ENCODE measurements at places on chromosomes 2 and 18.
A peak's percentile ranks its signal among the peaks of the same experiment; 100 is the strongest.

DNA sequence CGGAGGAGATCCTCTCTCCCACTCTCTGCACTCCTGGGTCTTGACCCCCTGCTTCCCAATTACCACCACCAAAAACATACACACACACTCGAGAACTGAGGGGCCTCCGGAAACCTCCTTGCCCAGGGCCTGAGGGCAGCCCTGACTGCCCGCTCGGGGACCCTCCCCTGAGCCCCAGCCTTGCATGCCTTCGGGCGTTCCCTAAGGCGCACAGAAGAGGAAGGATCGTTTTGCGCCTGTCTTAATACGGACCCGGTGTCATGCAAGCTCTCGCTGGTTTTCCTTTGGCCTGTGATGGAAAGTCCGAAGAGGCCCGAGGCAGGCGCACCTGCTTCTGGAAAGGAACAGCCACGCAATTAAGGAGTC lies 19.8 kb downstream of the POU3F3 start:
- no peak for DNase-seq

GRCh38 chr18:78069784-78070664 lies 820.4 kb downstream of the GALR1 start:
- DNase-seq: no peak

DNA sequence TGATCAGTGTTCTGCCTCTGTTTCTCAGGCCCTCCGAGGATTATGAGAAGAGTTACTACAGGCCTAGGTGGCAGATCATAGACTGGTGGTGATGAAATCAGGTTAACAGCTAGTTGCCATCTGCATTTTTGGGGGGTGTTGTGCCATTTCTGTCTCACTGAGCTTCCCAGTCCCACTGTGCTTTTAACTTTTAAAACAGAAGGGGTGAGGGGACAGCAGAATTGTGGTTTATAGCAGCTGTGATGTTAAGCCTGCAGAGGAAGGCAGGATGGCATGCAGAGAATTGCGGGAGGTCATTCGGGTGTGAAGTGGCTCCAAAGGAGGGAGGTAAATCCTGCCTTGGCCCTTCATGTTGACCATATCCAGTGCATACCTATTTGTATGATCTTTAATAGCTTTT lies 5.0 kb downstream of the CAB39 start:
- DNase-seq: no peak

DNA sequence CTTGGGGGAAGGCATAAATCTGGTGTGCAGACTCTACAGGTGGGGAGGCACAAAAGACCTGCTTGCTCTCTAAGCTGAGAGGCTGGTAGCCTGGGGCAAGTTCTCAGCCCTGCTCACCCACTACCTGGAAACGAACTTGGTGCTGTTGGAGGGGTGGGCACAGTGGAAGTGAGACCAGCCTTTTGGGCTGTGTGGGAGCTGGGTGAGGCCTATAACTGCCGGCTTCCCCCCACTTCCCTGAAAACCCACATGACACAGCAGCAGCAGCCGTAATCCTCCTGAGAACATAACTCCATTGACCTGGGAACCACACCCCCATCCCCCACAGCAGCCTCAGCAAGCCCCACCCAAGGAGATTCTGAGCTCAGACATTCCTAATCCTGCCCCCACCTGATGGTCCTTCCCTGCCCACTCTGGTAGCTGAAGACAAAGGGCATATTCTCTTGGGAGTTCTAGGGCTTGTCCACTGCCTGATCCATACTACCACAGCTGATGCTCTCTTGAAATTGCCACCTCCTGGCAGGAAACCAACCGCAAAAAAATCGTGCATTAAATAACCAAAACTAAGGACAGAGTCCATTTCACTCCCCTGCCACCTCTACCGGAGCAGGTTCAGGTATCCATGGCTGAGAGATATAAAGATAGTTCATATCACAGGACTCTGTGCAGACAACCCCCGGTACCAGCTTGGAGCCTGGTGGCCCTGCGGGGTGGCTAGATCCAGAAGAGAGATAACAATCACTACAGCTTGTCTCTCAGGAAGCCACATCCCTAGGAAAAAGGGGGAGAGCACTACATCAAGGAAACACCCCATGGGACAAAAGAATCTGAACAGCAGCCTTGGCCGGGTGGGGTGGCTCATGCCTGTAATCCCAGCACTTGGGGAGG lies 178.1 kb downstream of the NDUFA10 start:
- no peak for DNase-seq

DNA sequence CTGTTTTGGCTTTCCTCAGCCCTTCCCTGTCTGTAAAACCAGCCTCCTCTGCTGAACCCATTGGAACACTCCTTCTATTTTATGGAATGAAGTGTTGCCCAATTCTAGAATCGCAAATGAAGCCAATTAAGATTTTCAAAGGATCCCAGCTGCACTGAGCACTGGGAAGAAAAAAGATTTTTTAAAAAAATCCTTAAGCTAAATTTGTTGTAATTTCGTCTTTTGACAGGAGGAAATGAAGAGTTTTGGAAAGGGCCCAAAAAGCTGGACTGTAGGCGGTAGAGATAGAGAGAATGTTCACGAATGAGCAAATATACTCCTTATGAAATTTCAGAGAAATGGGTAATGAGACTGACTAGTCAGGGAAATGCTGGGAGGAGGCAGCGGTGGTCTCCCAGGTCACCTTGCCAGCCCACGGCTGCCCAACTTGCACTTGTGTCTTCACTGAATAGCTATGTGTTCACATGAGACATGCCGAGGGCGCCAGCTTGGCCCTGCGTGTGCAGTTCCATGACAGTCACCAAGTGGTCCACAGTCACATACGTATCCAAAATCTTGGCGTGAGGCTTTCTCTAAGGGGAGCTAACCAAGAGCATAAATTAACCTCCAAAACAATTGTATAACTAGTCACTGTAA lies 69.9 kb downstream of the SGPP2 start:
- DNase-seq: no peak

DNA sequence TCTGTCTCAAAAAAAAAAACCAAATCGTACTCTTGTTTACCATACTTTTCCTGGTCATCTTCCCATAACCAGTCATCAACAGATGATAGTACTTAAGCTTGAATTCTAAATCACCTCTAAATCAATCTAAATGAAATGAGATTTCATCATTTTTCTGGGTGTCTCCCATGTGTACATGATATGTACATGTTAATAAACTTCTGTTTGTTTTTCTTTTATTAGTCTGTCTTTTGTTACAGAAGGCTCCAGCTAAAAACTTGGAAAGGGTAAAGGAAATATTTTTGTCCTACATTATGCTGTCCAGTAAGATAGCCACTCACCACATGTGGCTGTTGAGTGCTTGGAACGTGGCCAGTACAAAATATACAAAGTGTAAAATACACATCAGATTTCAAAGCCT lies 78.7 kb upstream of the MSH6 start:
- DNase-seq: no peak

DNA sequence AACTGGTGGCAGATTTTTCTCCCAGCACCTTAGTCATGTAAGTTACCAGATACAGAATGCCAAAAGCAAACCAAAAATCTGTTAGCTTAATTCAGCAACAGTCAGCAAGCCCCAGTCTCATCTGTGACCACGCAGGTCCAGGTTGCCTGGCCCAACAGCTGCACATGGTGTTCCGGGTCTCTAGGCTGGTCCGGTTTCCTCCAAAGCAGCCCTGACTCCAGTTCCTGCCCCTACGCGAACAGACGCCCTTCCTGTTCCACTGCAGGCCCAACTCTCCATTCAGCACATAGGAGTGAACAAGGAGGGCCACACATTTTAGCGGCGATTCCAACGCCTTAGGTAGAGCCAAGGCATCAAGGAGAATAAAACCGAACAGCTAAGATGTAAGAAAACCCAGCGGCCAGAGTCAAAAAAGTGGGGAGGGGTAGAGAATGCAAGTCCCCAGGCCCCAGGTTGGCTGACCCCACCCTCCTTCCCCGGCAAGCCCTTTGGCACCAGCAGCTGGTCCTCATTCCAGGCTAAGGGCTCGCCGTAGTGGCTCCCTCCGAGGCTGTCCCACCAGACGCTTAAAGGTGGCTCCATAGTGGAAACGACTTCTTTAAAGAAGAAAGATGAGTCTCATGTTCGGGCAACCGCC lies 1.5 kb downstream of the STK25 start:
- no peak for DNase-seq

DNA sequence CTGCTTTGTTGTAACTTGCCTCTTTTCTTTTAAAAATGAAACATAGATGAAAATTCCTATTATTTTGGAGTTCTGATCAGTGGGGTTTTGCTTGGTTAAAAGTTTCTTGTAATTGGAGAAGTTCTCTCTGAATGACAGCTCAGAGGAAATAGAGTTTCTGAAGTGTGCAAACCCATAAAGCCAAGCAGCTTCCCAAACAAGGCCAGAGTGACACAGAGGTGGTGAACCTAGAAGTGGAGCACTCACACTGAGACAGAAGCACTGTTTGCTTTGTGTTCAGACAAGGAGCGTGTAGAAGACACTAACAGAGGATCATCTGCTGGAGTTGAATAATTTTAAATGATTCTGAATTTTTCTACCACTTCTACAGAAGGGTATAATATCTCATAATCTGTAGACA lies 49.2 kb downstream of the FBXO48 start:
- no peak for DNase-seq

DNA sequence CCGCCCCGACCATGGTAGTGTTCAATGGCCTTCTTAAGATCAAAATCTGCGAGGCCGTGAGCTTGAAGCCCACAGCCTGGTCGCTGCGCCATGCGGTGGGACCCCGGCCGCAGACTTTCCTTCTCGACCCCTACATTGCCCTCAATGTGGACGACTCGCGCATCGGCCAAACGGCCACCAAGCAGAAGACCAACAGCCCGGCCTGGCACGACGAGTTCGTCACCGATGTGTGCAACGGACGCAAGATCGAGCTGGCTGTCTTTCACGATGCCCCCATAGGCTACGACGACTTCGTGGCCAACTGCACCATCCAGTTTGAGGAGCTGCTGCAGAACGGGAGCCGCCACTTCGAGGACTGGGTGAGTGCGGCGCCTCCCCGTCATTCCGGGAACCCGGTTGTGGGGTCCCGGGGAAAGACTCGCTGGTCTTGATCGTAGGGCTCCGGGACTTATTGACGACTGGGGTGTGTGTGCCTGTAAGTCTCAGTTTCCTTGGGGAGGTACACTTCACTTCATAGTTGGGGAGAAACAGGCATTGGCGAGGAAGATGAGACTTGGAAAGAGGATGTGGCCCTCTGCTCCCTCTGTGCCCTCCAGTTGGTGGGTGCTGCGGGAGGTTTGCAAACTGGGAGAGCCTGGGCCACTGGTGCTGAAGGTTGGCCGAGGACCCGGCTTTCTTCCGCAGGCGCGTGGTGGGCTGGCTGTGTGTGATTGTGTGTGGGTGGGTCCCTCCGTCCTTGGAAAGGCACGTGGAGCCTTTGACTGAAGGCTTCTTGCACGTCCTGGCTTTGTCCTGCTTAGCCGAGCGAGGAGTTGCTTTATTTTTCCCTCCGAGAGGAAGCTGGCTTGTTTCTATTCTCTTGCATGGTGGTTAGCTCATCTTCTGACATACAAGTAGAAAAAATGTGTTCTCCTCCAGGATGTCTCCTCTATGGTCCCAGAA lies 886 bp downstream of the PRKCE start:
- peak; percentile 43 for DNase-seq

DNA sequence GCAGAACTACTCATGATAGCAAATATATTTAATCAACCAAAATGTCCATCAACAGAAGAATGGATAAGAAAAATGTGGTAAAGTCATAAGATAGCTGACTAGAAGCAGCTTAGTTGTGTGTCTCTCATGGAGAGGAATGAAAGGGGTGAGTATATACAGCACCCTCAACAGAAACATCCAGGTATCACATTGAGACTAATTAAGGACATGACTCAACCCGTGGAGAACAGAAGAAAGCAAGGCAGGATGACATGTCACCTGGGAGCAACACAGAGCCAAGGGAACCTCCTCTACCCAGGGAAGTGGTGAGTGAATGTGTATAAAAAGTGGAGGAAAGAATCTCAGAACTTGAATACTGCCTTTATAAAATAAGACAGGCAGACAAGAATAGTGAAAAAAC lies 1695.0 kb upstream of the CELF4 start:
- no peak for DNase-seq

DNA sequence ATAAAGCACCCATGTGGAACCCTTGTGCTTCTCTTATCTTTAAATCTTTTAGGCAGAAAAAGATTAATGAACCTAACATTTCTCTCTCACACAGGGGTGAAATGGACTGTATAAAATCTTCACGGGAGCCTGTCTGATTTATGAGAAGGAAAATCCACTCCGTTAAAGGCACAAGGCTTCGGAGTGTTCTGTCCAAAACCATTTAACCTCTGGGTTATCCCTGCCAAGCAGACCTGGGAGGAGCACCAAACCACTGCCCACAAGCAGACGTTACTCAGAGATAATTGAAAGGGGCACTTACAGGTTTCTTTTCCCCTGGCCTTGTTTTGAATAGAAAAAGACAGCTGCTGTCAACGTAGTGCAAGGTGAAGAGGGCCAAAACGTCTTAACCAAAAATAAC lies 184.4 kb upstream of the DOK6 start:
- no peak for DNase-seq

DNA sequence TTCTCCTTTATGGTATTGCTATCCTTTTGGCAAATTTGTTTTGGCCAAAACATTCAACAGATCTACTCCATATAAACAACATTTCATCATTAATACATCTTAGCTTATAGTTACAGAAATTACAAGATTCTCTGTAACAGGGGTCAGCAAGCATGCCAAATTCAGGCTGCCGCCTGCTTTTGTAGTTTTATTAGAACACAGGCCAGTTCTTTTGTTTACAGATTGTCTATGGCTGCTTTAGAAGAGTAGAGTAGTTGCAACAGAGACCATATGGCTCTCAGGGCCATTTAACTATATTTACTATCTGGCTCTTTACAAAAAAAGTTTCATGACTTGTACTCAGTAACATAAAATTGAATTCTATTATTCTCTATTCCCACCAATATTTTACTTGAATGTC lies 53.9 kb downstream of the LNPK start:
- no peak for DNase-seq

- no peak for DNase-seq
Measured at GRCh38 chr18:24168496-24168895, 29.6 kb downstream of the CABYR start.

DNA sequence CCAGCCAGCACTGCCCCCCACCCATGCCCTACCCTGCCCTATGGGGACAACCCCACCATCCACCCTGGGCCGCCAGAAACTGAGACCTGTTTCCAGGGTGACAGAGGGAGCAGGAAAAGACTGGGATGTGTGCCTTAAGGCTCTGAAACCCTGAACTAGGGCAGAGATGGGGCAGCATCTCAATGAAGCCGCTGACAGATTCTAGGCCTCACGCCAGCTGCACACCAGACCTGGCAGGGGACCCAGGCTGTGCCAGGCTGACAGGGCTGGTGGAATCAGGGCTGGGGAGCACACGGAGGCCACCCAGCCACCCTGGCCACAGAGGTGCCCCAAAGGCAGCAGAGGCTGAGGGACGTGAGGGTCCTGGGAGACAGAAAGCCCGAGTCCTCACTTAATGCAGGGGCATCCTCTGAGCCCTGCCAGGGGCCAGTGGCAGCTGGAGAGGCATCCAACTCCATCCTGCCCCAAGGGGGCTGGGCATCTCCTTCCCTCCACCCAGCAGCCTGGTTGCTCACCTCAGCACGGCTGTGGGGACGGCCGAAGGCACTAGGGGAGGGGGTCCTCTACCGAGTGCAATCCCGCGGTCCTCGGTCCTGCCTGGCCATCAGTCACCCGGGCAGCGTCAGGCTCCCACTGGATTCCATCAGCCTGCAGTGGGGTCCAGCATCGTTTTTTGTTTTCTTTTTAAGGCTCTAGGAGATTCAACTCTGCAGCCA lies 169.2 kb downstream of the ZFP36L2 start:
- no peak for DNase-seq
